ENCODE measurements at places on chromosomes 4 and X. TPM values are rescaled to one million over a fixed set of nuclear protein-coding genes. Genes with fewer than 3 reads are reported as not detected.

USP27X gene
- total RNA-seq: 3.7 TPM

GRCh38 chrX:43121637-43122036 is 343.7 kb upstream of the PPP1R2C start:
- no peak for DNase-seq

HSFX2 gene
- not detected for total RNA-seq

GRCh38 chr4:8773124-8773931 is 98.3 kb downstream of the HMX1 start:
- peak; percentile 53 for DNase-seq

GRCh38 chr4:8541981-8542715 is 38.0 kb upstream of the GPR78 start:
- DNase-seq: no peak

- no peak for DNase-seq
Observed at GRCh38 chr4:101835121-101835904, 44.8 kb downstream of the BANK1 start.

- no peak for DNase-seq
Observed at GRCh38 chr4:86367577-86367976, 7.7 kb upstream of the MAPK10 start.

GRCh38 chr4:76803522-76803921 is 94.4 kb downstream of the SOWAHB start:
- no peak for DNase-seq

DNA sequence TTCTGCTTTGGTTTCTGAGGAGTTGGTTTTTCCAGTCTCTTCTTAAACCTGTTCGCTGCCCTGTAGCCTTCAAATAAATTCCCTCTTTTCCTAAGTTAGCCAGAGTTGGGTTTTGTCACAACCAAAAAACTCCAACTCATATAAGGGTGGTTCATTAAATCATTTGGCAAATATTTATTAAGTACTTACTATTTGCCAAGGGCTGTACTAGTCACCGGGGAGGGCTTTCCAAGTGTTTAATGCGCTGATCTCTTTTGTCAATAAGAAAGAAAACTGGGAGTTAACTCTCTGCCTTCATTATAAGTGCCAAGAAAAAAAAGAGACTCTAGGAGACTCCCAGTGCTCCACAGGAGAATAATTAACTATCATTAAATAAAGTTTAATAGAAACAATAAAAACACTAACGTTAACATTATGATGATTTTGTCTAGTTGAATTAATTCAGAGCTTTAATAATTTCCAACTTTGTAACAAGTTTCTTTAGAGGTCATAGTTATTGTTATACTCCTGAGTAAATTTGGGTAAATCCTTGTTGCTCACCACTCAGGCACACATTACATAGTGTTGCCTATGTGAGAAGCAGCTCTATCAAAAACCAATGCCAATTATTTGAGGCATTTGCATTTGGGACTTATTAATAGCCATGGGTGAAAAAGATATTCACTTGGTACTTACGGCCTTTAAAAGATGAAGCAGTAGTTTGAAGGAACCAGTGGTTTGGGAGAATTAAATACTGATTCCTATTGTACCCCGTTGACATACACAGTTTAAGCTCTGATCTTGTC is 122.5 kb upstream of the TEX13D start:
- DNase-seq: no peak

GRCh38 chr4:4672402-4672801 is 130.6 kb upstream of the STX18 start:
- DNase-seq: peak; percentile 15

SPANXA1 gene
- not detected for total RNA-seq

DNA sequence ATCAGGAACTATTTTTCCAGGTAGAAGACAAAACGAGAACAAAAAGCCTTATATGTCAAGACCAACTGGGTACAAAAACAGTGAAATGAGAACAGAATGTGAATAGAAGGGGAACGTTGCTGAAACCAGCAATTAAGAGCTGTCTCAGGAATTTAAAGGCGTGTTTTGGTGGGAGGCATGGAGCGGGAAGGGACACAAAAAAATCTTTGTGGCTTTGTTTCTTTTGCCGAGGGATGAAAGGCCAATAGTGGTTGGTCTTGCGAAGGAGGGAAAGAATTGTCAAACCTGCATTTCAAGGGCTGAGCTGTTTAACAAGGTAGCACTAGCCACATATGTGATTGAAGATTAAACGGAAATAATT is 103.8 kb downstream of the USP46 start:
- no peak for DNase-seq

GRCh38 chr4:176583278-176583677 is 209.4 kb downstream of the VEGFC start:
- DNase-seq: no peak

- no peak for DNase-seq
Observed at GRCh38 chr4:126572264-126572663, 1060.5 kb upstream of the INTU start.

GRCh38 chr4:169963998-169964397 is 62.2 kb downstream of the MFAP3L start:
- DNase-seq: no peak

DNA sequence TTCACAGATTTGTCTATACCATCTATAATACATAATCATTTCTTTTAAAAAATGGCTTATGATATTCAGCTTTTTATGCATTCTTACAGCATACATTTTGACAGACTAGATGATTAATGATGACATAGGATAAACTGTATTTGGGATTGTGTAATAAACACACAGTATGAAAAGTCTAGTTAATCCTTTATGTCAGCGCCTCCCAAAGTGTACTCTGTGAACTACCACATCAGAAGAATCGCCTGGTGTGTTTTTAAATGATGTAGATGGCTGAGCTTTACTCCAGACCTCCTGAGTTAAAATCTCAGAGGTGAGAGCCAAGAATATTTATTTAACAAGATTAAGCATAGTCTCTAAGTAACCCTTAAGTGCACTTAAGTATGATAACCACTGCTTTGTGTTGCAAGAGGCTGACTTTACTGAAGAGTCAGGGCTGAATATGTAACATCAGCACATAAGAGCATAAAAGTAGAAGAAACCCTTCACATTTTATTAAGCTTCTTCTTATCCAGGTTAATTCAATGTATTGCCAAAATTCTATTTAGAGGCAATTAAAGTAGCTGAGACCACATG is 104.2 kb downstream of the ANK2 start:
- no peak for DNase-seq

PABPC4L gene
- not detected for total RNA-seq

GRCh38 chr4:149166365-149166764 is 649.3 kb downstream of the IQCM start:
- no peak for DNase-seq

DNA sequence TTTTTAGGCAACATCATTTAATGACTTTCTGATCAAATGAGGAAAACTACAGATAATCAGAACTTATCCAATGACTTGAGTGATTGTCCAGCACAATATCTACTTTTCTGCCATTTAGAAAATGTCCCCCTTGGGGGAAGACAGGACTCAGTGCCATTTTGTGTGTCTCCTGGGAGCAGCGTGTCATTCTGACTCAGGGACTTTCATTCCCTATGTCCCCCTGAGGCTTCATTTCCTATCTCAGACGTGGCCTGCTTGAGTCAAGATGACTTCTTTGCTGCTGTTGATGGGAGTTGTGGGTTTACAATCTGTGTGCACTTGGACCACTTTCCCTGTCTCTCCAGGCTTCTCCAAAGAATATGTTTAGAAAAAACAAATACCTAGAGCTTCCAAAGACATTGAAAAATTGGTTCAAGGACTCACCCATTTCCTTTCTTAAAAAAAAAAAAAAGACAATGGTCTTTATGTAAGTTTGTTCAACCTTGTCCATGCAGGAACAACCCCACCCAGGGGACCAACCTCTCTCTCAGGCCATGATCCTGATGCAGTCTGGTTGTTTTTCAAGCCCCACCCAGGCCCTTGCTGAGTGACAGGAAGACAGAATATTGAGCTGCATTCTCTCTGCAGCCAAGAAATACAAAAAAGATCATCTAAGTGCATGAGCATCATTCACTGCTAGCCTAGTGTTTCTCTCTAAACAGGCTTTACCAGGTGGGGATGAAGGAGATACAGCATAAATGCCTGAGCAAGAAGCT is 34.3 kb upstream of the TMEM154 start:
- no peak for DNase-seq

DNA sequence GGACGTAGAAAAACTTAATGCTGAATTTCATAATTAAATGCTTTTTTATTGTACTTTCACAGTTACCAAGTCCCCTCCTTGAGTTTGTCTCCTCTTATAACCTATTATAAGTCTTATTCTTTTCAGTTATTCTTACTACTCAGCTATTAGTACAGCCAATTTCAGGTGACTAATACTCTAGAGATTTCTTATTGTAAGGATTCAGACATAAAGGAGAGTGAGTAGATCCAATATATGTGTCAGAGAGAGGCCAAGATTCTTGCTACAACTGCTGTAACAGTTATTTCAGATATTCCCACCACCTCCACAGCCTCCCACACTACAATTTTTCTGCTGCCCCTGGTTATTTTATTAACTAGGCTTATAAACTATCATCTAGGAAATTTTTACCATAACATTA is 274.5 kb downstream of the GPAT3 start:
- DNase-seq: no peak

GRCh38 chr4:79173186-79173585 is 152.7 kb downstream of the NAA11 start:
- DNase-seq: no peak

DNA sequence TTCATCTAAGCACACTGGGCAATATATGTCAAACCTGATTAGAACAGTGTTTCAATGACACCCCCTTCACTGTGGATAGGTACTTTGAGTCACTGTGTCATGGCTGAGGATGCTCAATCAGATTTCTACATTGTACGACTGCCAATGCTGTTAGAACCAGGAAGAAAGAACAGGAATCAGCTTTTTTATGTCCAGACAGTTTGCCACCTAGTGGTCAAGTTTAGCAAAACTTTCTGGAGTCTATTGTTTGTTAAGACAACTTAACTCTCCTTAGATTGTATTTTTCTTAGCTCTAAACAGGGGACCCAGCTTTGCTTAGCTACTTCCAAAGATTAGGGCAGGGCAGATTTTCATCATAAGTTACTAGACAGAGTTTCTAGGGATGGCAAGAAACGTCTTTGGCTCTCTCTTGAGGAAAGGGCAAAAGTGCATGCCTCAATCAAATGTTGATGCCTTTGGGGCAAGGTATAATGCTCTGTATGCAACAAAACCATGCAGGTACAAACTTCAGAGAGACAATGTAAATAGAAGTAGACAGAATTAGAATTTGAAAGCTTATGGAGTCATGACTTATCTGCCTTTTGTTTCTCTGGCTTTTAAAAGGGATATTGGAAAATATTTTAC is 40.5 kb upstream of the BMP3 start:
- DNase-seq: no peak

FGFBP1 gene
- 42.3 TPM for total RNA-seq

DNA sequence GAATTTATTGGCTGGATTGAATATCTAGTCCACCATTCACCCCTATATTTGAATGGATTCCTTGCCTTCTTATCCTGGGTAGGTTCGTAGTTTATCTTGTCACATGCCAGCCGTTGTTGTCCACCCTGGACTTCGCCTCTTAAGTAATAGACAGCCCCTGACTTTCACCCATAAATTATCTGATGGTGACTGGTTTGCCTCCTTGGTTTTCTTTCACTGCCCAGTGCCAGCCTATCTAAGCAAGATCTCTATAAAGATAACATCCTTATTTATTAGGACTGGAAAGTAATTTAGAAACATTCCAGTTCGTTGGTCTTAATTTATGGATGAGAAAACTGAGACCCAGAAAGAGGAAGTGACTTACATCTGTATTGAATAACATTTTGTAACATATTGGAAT is 410.3 kb downstream of the RPA4 start:
- no peak for DNase-seq

KIAA0232 gene
- 23.2 TPM for total RNA-seq

GRCh38 chr4:40848251-40848650 is 98.5 kb downstream of the NSUN7 start:
- peak; percentile 52 for DNase-seq

DNA sequence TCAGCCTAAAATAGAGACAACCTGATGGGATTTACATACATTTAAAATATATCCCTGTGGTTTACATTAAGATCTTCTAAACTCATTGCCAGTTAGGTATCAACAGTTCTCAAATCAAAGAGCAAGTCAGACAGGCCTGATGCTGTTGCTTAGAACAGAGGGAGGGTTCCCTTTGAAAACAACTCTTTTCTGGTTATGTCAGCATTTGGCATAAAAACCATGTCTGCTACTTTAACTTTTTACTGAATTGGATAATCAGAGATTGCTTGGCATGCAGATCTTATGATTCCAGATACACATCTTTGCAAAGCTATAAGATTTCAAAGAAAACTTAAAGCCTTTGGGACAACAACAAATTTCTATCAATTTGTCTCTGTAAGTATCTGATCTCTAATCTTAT is 140.8 kb downstream of the CPE start:
- DNase-seq: no peak

WDR45 gene
- 87.9 TPM for total RNA-seq

- no peak for DNase-seq
Observed at GRCh38 chr4:182549356-182549755, 306.2 kb downstream of the TENM3 start.

SSR4 gene
- total RNA-seq: 160 TPM

DNA sequence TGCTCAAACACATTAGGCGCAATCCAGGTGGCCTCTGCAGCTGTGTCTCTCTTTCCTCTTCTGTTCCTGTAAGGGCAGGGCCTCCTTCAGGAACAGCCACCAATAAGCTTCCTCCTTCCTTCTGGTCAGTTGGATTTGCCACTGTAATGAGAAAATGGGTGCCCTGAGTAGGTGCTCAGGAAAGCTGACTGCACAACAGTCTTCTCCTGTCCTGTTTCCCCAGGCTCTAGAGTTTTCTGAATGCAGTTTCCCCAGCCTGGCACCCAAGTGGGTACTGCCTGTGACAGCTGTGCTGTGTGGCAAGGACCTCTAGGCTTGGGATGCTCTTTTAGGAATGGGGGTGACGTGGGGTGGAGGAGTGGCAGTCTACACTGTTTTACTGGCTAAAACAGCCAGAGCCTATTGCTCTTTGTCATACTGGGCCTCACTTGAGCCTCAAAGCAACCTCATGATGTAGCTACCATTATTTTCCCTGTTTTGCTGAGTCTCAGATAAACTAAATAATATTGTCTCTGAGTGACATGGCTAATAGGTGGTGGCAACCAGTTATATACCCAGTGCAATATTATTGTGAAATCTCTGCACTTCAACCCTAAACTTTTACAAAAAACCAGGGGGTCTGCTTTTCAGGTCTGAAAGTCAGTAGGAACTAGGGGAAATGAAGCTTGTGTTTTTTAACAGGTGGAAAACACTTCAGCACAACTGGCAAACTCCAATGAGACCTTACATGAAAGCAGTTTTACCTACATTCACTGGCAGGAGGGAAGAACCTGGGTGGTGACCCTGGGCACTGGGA is 1.2 kb downstream of the CXCL2 start:
- DNase-seq: no peak

- no peak for DNase-seq
Observed at GRCh38 chr4:110107866-110108265, 90.5 kb downstream of the ELOVL6 start.

P2RY10 gene
- 2.7 TPM for total RNA-seq

- DNase-seq: no peak
Observed at GRCh38 chr4:136412708-136413107, 1119.6 kb downstream of the PCDH18 start.

DNA sequence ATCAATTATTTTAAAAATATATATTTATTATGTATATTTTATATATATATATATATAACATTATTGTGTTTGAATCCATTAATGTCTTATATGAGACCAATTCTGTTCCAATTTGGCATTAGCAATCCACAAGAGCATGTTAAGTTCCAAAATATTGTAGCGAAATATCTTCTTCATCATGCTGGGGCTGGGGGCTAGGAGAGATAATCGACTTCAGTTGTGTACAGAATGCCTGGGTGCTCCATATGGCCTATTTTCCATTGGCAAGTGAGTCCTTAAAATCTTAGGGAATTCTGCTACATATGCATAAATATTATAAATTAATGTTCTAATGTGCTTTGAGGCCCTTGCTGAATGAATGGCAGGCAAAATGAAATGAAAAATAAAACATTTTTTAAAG is 117.7 kb downstream of the PCDH7 start:
- DNase-seq: no peak
